ENCODE measurements at places on chromosomes 7 and 10. TPM values are rescaled to one million over a fixed set of nuclear protein-coding genes. Genes with fewer than 3 reads are reported as not detected.
A peak's percentile ranks its signal among the peaks of the same experiment; 100 is the strongest.

C10orf105 gene
- 0.15 TPM for total RNA-seq

PAPSS2 gene
- 173 TPM for total RNA-seq

DNA sequence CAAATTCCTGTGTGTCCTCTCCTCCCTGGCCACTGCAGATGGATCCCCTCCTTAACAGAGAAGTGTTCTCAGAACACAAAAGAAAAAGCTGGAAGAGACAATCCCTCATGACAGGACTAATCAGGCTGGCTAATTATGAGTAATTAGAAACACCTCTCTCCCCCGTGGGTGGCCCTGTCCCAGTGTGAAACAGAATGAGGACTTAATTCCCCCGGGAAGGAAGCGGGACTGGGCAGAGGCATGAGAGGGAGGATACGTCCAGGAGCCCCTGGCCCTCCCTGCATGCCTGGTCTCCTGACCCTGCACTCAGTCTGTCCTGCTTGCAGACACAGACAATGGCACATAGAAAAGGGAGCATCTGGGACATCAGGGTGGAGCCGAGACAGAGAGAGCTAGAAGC lies 7.6 kb upstream of the ADCYAP1R1 start:
- DNase-seq, result no peak

BMI1 gene
- 73.3 TPM for total RNA-seq

HOXA1 gene
- 0.64 TPM for total RNA-seq

- DNase-seq, result no peak
Observed at GRCh38 chr7:27973625-27974024, 207.0 kb downstream of the JAZF1 start.

DNA sequence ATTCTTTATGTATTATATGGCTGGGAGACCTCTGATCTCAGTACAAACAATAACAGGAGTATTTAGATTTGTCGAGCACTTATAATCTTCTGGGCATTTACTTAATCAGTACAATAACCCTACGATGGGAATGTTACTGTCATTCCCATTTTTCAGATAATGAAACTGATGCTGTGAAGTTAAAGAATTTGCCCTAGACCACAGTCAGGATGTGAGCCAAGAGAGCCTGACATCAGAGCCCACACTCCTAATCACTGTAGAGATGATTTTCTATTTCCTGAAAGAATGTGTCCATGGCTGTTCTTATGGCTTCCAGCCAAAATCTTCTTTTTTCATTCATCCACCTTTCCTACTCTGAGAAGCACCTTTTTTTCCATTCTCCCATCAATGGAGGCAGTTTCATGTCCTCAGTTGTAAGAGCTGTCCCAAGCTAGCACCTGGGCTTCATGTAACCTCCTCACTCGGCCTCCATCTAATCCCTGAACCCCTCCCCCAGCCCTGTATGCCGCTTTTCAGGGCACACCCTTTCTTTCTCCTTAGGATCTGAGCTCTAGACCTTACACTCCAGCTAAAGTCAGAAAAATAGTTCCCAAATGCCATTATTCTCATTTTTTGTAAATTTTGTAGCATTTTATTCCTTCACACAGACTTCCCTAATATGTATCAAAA lies 12.2 kb upstream of the CAV1 start:
- no peak for DNase-seq

GRCh38 chr7:111535142-111535870 lies 27.0 kb downstream of the IMMP2L start:
- no peak for DNase-seq

GRCh38 chr10:119518176-119518575 lies 24.3 kb downstream of the RGS10 start:
- no peak for DNase-seq

GRCh38 chr7:39465055-39465929 lies 100.9 kb upstream of the YAE1 start:
- peak; percentile 48 for DNase-seq
